NCI-H446 (cell line): ENCODE measurements at places on chromosomes 6 and 20.

GRCh38 chr6:75937846-75938245, 134.6 kb downstream of the IMPG1 start:
- DNase-seq, result no peak

- DNase-seq, result no peak
These were observed 148.3 kb upstream of the RIN2 start for GRCh38 chr20:19609642-19610223.

GRCh38 chr20:24314053-24314452, 155.4 kb upstream of the SYNDIG1 start:
- DNase-seq, result no peak

DNA sequence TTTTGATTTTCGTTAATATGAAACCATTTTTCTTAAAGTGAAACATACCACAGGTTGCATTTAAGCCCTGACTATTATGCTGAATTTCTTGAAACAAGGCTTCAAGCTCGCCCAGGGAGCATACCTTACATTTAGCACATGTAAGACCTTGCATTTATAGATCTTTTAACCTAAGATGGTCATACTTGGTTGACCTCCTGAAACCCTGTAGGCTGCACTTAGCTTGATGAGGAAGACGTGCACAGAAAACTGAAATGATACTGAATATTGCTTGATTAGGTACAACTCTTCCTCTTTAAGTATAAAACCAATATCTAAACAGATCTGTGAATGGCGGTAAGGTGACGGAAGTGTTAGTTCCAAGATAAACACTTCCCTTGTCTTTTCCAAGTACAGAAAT, 82.2 kb downstream of the CTNNBL1 start:
- no peak for DNase-seq

GRCh38 chr6:21823371-21823770, 229.8 kb downstream of the SOX4 start:
- DNase-seq, result no peak

GRCh38 chr6:156731396-156731795, 45.8 kb upstream of the ARID1B start:
- DNase-seq, result no peak

DNA sequence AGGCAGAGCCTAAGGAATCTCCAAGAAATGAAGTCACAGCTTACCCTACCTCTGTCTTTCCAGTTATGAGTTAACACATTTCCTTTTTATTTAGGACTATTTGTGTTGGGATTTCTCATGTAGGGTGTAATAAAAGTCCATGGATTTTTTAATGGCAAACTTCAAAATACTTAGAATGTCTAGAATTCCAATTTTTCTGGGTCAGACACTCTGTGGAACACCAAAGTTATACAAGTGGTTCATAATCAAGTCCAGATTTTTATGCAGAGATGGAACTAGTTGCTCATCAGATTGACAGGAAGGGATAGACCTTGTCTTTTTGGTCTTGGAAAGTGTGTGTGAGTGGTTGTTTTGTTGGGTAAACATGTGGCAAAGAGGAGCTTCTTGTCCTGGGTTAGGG, 303.5 kb upstream of the RNF24 start:
- no peak for DNase-seq

DNA sequence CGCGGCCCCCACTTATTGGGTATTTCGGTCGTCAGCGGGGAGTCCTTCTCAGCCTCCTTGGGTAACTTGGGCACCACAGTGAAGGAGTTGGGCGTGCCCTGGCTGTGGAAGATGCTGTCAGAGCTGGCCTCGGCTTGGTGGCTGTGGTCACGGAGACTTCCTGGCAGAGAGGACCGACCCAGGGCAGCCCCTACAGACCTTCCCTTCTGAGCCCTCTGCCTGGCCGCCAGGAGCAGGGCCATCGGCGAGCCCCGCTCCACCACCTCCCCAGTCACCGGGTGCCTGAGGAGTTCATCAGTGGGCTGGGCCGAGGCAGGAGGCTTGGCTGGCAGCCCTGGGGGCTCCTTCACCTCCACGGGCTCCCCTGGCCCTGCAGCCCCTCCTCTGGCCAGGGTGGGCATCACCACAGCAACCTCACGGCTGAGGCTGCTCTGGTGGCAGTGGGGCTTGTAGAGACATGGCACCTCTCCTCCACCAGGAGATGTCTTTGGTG, 37.2 kb downstream of the C6orf132 start:
- DNase-seq, result no peak
